CD4-positive, CD25-positive, alpha-beta regulatory T cell (primary cell): ENCODE measurements at places on chromosomes 1 and 21. TPM values are rescaled to one million over a fixed set of nuclear protein-coding genes. Genes with fewer than 3 reads are reported as not detected.
A peak's percentile ranks its signal among the peaks of the same experiment; 100 is the strongest.

The DNAJC6 gene
- polyA plus RNA-seq: 0.63 TPM

The ARHGAP29 gene
- polyA plus RNA-seq: not detected

DNA sequence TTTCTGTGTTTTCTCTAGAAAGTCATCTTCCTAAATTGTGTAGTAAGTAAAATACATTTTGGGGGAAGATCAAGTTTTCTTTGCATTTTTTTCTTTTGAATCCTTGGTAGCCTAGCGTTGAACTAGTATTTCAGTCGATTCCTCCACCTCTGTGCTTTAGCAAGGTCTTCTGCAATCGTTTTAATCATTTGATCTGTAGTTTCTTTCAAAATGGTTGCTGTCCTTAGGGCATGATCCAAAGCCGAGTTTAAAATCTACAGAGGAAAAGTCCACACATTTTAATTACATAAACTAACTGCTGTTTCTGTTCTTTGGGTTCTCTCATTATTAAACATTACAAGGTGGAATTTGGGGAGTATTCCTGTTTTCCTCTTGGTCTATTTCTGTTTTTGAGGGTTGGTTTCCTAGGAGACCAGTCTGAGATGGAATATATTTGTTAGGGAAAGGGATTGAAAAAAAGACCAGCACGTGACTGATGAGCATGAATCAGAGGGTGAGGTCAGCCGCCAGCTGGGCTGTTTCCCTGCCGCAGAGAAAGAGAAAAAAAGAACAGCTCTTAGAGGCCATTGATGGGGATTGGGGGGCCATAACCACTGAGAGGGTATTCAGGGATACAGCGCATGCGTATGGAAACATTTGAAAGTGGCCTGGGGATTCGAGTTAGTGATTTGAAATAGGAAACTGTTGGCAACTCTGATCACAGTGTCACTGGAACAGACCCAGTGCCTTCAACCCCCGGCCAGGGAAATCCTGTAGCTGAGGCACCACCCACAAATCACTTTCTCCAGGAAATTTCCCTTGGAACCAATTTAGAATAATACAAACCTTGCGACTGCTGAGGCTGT is 40.6 kb downstream of the AKNAD1 start:
- DNase-seq: no peak
- no peaks in the 10 kb centered on the region for H3K4me1 ChIP-seq
- H3K27me3 ChIP-seq: no peaks in the 10 kb centered on the region
- no peak overlapping the region for H3K4me3 ChIP-seq
- H3K36me3 ChIP-seq: peaks cover 2% of the 10 kb centered on the region

DNA sequence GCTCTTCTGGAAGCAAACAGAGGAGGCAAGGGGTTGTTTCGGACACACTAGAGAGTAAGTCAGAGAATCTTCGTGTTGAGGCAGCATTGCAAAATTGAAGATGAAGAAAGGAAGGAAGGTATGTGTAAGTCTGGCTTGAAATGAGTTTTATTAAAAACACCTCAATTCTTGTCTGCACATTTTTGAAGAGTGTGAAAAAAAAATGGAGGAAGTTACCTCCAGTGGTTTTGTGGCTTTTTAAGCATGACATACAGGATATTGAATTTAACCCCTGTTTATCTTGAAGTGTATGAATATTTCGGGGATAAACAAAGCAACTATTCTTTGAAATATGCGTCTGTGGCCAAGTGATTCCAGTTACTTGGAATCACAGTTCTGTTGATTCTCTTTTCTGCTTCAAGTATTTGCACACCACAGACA is 203.2 kb upstream of the SGIP1 start:
- H3K36me3 ChIP-seq: peaks cover 3% of the 10 kb centered on the region
- H3K27me3 ChIP-seq: no peaks in the 10 kb centered on the region
- peak overlapping the region; percentile 99 for H3K4me3 ChIP-seq
- peak overlapping the region; percentile 95 for H3K27ac ChIP-seq

DNA sequence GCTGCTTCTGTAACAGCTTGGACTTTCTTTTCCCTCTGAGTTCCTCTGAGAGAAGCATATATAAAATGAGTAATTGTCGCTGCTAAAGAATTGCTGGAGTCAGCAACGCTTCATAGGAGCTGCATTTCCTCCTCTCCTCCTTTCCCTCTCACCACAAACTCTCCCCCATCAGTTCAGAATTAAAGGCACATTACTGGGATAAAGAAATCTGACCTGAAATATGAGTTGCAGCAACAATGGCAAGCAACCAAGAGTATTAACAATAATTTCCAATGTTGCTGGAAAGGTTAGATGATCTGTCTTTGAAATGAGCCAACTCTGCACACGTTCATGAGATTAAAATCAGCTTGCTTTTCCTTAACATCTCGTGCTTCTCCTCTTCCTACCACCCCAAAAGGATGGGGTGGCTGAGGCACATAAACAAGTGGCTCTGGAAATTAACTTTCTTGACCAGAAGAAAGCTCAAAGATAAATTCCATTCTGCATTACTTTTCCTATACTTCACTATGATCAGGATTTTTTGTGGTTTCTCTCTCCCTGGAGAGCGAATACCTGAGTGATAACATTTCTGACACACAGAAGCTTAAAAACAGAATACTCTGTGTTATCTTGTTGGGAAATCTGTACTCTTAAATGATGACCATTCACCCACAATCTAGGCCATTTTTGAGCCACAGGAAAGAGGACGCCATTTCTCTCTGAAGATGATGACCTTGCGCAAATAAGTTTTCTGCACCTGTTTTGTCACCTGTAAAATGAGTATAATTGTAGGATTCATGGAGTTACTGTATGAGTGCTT is 90.2 kb downstream of the TGFBR3 start:
- H3K4me3 ChIP-seq: no peak overlapping the region
- peaks cover under 1% of the 10 kb centered on the region for H3K4me1 ChIP-seq
- DNase-seq: no peak
- no peak overlapping the region for H3K27ac ChIP-seq
- peaks cover 6% of the 10 kb centered on the region for H3K36me3 ChIP-seq

DNA sequence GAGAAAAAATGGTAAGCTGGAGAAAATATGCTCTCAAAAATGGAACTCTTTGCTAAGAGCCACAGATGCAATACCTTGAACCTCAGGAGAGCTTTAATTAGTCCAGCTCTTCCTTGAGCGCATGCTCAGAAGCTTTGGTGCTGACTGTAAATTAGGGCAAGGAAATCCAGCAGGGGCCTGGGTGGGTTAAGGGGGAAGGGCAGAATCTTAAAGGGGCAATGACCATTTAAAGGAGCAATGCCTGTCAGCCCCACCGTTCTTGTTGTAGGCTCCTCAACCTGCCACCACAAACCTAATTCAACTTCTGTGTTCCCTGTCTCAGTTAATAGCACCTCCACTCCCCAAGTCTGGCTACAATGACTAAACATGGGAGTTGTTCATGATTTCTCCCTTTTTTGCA is 6.8 kb upstream of the SLC22A15 start:
- peaks cover 9% of the 10 kb centered on the region for H3K27me3 ChIP-seq
- H3K4me3 ChIP-seq: no peak overlapping the region
- no peaks in the 10 kb centered on the region for H3K4me1 ChIP-seq
- no peak overlapping the region for H3K27ac ChIP-seq
- no peak for DNase-seq
- H3K36me3 ChIP-seq: no peaks in the 10 kb centered on the region
